ENCODE measurements at places on chromosomes 3 and 15.

- no peak for DNase-seq
Observed at GRCh38 chr3:194133661-194134230, 2.2 kb upstream of the HES1 start.

- DNase-seq = no peak
Observed at GRCh38 chr3:44907612-44908011, 33.2 kb downstream of the TGM4 start.

DNA sequence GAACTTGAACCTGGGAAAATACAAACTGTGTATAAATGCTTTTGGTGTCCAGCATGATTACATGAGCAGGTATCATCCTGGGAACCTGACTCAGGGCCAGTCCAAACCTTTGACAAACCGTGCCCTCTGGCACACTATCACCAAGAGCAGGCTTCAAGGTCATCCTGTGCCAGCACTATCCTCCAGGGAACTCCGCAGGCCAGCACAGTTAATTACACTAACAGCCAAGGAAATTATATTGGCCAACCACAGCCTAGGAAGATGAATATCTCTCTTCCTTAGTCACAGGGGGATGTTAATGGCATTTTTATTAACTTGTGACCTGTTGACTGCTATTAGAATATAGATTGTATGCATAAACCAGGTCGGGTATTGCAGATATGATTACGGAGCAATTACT is 262.0 kb downstream of the TUSC7 start:
- DNase-seq = no peak

- no peak for DNase-seq
Observed at GRCh38 chr3:38153221-38153620, 12.1 kb upstream of the OXSR1 start.

GRCh38 chr3:169939320-169939719 is 27.3 kb upstream of the SEC62 start:
- no peak for DNase-seq

DNA sequence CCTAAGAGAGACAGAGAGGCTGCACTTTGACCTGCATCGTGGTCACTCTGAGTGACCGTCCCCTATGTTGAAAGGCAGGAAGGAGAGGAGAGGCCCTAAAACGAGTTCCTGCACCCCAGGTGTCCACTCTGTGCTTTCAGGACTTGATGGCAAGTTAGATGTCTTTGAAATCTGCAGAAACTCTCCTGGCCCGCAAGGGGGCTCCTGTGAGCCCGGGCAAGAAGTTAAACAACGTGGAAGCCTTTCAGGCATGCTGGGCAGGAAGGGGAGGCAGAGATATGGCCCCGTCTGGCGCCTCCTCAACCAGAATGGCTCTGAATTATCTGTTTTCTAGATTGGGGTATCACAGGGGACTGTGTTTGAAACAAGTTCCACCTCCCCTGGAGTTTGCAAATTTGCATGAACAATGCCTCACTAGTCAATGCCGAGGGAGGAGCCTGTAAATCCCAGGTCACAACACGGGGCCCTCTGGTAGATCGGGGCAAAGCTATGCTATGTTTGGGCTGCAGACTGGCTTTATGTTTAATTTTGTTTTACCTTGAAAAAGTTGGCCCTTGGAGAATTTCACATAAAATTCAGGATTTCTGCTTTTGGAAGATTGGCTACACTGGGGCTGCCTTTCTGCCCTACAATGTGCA is 9.8 kb downstream of the CTXND1 start:
- DNase-seq = no peak

DNA sequence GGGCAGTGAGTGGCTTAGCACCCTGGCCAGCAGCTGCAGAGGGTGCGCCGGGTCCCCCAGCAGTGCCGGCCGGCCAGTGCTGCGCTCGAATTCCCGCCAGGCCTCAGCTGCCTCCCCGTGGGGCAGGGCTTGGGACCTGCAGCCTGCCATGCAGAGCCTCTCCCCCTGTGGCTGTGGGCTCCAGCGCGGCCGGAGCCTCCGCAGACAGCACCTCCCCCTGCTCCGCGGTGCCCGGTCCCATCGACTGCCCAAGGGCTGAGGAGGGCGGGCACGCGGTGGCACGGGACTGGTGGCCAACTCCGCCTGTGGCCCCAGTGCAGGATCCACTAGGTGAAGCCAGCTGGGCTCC is 386.3 kb downstream of the CNTN4 start:
- DNase-seq = no peak

- DNase-seq = no peak
Observed at GRCh38 chr3:178325330-178325729, 210.9 kb upstream of the KCNMB2 start.

GRCh38 chr3:51156147-51156546 is 228.9 kb upstream of the MANF start:
- no peak for DNase-seq
